ENCODE measurements at places on chromosomes 16 and 17.

DNA sequence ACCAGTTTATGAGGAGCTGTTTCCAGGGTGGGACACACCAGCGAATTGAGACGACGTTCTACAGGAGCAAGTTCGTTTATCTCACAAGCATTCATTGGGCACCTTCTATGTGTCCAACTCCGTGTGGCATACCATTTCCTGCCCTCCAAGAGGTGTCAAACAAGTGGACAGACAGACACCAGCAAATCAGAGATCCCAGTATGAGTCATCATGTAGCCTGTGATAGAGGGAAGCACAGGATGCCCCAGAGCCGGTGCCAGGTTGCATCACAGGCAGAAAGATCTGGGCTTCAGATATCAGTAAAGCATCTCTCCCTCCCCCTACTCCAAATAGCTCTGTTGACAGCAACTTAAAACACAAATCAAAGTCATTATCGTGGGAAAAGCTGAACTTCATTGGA lies 31.8 kb upstream of the MAF start:
- DNase-seq = no peak

- DNase-seq = no peak
Observed at GRCh38 chr17:44132275-44132821, 8.9 kb upstream of the HDAC5 start.

- no peak for DNase-seq
Observed at GRCh38 chr16:8867216-8867931, 1.4 kb downstream of the CARHSP1 start.

- no peak for DNase-seq
Observed at GRCh38 chr17:14150619-14151018, 81.3 kb downstream of the COX10 start.

GRCh38 chr16:31484491-31485171 lies 1.7 kb downstream of the SLC5A2 start:
- no peak for DNase-seq

DNA sequence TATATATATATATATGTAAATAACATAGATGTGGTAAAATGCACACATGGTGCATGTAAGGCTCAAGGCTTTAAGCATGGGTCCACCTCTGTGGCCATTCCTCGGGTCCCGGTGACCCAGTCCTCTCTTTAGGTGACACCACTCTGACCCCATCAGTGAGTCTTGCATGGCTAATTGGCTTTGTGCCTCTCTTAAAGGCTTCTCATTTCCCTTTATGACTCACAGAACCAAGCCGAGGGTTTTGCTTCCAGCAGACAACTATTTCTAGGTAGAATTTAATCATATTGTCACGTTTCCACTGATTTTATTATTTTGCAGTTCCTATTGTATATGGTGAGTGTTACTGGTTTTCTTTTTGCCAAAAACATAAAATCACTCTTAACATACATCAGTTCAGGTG lies 59.7 kb downstream of the PLCG2 start:
- no peak for DNase-seq

GRCh38 chr17:7626956-7627249 lies 718 bp downstream of the SAT2 start:
- no peak for DNase-seq

- DNase-seq = no peak
Observed at GRCh38 chr17:47945529-47946508, 4.4 kb downstream of the PNPO start.

DNA sequence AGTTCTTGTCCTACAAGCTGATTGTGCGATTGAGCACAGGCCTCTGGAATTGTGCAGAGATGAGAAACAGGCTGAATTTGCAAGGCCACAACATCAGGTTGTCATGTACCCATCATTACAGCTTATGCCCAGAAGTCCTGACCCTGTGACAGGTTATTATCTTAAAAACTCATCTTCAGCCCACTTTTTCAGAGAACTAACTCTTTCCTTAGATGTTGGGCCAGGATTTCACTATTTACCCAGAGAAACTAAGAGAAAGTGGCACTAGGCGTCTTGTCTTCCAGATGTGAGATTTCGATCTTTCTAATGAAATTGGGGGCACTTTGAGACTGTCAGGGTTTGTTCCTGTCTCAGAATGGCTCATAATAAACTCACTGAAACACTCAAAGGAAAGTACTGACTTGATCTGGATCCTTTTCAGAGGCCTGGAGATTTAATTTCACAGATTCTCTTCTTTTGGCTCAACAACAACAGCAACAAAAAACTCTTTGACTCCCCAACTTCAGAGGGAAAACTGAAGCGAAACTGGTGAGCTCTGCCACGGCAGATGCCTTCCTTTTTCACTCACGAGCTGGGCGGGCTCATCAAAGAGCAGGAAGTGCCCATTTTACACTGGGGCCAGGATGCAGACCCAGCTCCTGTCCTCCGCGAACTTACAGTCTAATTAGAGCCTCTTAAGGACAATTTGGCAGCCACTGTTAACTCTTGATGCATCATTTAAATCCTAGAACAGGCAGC lies 17.7 kb upstream of the SLC12A3 start:
- no peak for DNase-seq

DNA sequence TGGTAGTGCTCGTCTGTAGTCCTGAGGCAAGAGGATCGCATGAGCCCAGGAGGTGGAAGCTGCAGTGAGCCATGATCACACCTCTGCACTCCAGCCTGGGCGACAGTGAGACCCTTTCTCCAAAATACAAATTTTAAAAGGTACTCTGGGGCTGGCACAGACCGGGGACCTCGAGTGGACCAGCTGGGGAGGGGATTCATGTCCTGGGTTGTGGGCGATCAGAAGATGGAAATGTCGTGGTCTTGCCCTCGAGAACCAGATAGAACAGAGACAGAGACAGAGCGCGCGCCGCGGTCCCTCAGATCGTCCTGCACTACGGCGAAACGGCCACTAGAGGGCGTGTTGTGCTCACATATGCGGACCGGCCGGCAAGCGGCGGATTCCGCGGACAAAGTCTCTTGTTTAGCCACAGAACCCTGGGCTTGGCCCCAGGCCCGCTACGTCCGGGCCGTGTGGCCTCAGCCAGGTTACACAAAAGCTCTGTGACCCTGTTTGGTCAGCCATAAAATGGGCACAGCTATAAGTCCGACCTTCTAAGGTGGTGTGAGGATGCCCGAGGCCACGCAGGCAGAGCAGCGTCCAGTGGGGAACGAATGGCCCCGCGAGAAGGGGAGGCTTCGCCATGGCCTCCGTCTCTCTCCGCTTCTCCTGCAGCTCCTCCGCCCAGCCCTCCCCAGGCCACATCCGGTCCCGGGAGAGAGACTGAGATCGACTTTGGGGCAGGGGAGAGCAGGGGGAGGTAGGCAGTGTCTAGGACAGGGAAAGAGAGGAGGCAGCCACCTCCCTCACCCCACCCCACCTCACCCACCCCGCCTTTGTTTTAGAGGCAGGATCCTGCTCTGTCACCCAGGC lies 14.6 kb upstream of the SBK1 start:
- DNase-seq = peak; percentile 73

GRCh38 chr17:40516581-40517285 lies 15.3 kb upstream of the TNS4 start:
- peak; percentile 65 for DNase-seq

Measured in effector memory CD4-positive, alpha-beta T cell (primary cell).